Right lobe of liver (tissue), 6 donors: ENCODE measurements at places on chromosomes 1 and 21. TPM values are rescaled to one million over a fixed set of nuclear protein-coding genes. Genes with fewer than 3 reads are reported as not detected.

DNA sequence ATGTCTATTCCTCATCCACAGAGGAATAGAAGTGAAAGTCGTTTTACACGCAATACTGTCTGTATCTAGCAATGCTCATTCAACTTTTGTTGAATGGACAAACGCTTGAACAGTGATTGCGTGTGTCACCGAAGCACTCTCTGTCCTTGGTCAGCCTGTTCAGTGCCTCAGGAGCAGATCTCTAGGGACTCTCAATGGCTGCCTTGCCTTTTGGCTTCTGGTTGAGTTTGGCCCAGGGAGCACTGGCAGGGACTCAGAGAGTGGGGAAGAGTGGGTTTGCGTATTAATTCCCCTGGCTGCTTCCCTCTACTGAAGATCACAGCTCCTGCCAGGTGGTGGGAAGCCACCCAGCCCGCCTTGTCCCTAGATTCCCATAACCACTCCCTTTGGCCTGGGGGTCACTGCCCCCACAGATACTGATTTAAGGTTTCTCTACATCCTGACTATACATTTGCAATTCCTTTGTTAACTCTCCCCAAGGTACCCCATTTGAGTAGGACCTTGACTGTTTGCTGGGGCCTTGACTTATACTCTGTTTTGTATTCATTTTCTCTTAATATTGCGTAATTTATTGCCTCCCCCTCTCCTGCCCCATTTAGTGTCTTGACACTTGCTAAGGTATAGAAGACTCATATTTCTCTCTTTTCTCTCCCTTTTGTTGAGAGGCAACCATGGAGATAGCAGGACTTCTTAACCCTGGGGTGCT lies 61.7 kb upstream of the USP24 start:
- no peak for DNase-seq

DNA sequence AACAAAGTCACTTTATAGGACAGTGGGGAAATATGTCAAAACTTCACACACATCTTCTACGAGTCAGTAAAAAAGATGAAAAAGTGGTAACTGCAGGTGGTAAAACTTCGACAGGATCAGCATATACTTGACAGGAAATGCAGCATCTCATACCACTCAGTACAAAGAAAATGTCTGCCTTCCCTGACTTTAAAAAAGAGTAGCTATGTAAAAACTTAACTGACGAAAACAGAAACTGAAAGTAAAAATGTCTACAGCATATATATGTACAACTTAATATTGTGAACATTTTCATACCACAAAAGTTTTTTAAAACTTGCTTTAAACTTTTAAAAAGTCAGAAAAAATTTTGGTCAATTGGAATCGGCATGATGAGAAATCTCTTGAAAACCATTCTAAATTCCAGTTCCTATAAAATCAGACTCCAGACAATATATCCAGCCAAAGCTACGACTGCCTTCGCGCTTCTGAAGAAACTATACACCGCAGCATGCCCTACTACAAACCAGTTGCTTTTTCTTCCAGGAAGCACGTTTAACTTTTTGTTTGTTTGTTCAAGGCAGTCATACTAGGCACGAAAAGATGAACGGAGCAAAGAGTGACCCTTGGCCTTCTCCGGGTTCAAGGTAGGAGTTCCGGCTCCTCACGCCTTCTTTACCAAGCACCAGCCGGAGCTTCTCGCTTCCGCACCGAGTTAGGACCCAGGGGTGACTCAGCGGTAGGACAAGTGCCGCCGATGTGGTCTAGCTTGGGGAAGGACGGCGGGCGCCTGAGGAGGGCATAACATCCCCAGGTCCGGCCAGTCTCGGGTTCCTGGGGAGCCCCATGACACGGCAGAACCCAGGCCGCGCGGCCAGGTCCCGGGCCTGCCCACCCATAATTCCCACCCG lies 612 bp downstream of the PSMA5 start:
- no peak for DNase-seq

DNA sequence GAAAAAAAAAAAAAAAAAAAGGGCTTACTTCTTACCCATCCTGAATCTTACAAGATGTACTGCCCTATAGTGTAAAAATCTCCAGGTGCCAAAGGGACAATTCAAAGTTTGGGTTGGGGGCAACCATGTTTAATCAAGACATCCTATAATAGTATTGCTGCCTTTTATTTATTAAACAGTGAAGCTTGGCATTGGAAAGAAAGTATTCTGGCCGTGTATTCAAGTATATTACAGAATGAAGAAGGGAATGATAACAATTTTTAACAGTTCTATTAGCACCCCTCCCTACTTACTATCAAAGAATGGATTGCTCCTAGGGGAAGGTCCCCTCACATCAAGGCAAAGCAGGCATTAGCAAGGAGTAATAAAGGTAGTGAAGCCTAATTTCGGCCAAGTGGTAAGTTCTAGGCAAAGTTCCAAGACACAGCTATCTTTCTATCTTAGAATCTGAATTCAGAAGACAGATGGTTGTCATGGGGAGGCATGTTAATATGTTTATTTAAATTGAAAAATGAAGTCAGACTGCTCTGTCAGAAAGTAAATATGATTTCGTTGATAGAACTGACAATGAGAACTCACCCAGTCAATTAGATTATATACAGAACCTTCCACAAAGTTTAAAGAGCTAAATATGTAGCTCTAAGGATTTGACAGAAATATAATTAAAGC lies 24.6 kb downstream of the ST7L start:
- no peak for DNase-seq

DNA sequence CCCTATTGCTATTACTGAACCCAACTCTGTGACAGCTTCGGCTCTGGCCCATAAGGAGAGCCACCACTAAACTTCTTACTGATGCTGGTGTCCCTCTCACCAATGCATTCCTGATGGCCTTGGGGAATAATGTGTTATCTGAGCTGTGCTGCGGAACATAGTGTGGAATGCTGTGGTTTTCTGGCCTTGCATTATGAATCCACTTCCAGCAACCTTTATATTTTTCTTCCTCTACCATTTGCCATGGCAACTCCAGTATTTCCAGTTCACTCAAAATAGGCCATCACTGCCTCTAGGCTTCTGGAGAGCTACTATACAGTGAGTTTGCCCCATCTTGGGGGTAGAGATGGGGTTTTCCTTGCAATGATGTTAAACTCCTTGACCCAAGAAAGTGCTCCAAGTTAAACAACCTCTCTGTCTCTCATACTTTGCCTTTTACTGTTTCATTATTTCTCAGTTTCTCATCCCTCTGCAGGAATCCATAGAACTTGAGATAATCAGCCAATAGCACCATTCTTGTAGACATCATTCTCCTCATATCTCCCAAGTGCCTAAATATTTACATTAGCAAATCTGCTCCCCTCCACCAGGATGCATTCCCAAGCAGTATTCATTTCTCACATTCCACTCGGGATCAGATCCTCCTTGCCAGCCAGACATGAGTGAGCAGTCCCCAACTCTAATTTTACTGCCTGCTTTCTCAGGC lies 11.1 kb upstream of the RAVER2 start:
- no peak for DNase-seq

DNA sequence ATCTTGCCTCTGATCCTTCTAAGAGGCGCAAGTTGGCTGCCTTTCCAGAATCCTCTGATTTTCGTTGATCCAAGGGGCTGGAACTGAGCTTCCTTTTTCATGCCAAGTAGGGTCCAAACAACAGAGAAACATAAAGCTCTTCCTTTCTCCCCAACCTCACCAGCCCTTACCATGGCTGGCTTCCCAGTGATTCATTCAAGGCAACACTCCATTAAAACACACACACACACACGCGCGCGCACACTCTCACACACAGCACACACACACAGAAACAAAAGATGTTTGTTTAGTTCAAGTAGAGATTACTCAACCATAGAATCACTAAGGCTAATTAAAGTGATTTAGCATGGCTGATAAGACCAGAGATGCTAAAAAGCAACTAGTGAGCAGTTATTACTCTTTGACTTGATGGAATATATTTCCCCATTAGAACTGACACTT lies 13.0 kb upstream of the GUCA2A start:
- no peak for DNase-seq

GRCh38 chr1:187692799-187693198 lies 864.0 kb downstream of the PLA2G4A start:
- no peak for DNase-seq

- no peak for DNase-seq
These were observed 36.2 kb upstream of the FHAD1 start for GRCh38 chr1:15210651-15211375.

- DNase-seq, result no peak
These were observed 21.4 kb downstream of the GNB1 start for GRCh38 chr1:1869469-1869868.

DNA sequence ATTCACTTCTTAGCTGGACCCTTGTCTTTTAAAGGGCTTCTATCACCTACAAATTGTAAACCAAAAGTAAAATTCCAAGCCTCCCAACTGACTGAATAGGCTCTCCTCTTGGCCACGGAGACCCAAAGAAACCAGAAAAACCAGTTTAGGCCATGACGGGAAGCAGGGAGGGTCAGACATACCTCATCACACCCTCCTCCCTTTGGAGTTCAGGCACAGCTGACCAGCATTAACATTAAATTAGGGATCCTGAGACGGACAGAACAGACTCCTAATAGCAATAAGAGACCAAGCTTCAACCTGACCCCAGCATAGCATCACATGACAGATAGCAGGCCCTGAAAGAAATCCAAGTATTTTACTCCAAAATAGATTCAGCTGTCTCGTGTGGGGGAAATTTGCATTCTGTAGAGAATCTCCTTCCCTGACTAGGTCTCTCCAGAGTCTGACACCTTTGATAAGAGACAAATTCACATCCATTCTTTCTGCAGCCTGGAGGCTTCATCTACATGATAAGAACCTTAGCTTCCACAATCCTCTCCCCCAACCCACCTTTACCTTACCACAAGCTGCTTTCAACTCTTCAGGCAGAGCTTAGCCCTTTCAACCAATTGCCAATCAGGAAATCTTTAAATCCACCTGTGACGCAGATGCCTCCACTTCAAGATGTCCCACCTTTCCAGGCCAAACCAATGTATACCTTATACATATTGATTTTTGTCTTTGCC lies 177.1 kb upstream of the RAB4A start:
- DNase-seq, result peak; percentile 36

DNA sequence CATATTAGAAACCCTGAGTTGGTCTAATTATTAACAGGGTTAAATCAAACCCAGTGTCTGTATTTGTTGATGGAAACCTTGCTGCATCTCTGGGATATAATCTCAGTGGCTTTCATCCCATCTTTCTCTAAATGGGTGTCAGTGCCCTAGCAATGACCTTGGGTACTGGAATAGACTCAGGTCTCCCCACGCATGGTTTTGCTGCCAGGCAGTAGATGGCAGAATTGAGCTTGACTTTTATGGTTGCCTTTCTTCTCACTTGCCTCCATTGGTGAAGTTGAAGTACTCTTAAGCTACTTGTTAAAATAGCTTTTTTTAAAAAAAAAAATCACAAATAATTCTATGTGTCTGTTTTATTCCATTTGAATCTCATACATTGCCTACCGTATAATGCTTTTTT lies 81.8 kb upstream of the HMCN1 start:
- DNase-seq, result no peak

- DNase-seq, result no peak
These were observed 648 bp downstream of the ATP5PF start for GRCh38 chr21:25733859-25734653.

- DNase-seq, result no peak
These were observed 23.2 kb downstream of the INSL5 start for GRCh38 chr1:66777831-66778230.

DNA sequence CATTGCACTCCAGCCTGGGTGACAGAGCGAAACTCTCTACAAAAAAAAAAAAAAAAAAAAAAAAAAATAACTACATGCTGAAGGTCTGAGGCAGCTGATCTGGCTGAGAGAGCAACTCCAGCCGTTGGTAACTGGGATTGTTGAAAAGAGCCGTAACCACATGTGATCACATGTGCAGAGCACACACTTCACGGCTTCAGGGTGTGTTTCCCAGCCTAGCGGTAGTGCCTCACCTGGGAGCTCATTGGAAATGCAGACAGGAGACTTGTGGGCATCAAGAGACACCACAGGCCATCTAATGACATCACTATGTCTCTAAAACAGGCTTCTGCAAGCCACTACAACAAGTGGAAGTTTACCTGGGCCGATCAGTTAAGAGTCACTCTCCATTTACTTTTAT lies 11.8 kb upstream of the OTUD7B start:
- peak; percentile 47 for DNase-seq

DNA sequence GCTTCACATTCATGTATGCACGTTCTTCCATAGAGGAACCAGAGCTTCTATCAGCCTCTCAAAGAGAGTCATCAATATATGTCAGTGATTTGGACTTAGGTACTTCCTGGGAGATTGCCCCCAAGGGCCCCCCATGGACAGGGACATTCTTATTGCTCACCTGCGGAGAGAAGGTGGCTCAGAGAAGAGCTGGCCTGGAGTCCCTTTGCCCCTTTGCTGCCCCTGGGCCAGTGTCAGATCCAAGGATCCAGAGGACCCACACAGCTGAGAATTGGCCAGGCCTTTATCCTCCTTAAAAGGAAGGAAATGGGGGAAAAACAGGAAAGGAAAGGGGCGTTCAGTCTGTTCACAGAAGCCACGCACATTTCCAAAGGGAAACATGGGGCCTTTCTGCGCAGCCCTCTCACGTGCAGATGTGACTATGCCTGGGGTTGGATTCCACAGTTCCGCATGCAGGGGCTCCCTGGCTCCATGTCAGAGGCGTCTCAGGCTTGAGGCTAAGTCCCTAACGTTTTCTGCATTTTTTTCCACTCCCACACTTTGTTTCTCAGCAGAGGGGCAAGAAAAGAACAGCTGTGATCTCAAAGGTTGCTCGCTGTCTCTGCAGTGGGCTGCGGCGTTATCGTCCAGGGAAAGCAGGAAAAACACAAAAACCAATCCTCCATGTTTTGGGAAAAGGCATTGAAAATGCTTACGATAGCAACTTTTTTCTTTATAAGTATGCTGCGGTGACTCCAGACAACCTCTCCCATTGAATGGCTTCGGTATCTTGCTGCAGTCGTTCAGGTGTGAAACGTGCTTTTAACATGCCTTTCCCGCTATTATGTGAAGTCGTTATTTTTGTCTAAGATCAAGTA lies 5.9 kb downstream of the C1orf226 start:
- DNase-seq, result no peak

- no peak for DNase-seq
These were observed 39.9 kb upstream of the TP53BP2 start for GRCh38 chr1:223885614-223886013.

Gene WNT4
- 0.35 TPM for total RNA-seq

Gene FCRL4
- not detected for total RNA-seq

Gene CCDC190
- not detected for total RNA-seq

Gene CELA2A
- total RNA-seq, result not detected

Gene ST6GALNAC3
- 2.9 TPM for total RNA-seq

Gene CAMK2N1
- total RNA-seq, result 24.7 TPM

Gene KPNA6
- total RNA-seq, result 39.2 TPM
